Upper lobe of left lung (tissue), 6 donors: ENCODE measurements at places on chromosomes 7 and 10. TPM values are rescaled to one million over a fixed set of nuclear protein-coding genes. Genes with fewer than 3 reads are reported as not detected.
A peak's percentile ranks its signal among the peaks of the same experiment; 100 is the strongest.

DNA sequence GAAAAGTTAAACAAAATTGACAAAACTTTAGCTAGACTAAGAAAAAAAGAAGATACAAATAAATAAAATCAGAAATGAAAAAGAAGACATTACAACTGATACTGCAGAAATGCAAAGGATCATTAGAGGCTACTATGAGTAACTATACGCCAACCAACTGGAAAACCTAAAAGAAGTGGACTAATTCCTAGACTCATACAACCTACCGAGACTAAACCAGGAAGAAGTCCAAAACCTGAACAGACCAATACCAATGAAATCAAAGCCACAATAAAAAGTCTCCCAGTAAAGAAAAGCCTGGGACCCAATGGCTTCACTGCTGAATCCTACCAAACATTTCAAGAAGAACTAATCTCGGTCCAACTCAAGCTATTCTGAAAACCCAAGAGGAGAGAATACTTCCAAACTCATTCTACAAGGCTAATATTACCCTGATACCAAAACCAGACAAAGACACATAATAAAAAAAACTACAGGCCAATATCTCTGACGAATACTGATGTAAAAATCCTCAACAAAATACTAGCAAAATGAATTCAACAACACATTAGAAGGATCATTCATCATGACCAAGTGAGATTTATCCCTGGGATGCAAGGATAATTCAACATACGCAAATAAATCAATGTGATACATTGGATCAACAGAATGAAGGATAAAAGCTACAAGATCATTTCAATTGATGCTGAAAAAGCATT lies 20.3 kb downstream of the ELAPOR2 start:
- no peak for DNase-seq

DNA sequence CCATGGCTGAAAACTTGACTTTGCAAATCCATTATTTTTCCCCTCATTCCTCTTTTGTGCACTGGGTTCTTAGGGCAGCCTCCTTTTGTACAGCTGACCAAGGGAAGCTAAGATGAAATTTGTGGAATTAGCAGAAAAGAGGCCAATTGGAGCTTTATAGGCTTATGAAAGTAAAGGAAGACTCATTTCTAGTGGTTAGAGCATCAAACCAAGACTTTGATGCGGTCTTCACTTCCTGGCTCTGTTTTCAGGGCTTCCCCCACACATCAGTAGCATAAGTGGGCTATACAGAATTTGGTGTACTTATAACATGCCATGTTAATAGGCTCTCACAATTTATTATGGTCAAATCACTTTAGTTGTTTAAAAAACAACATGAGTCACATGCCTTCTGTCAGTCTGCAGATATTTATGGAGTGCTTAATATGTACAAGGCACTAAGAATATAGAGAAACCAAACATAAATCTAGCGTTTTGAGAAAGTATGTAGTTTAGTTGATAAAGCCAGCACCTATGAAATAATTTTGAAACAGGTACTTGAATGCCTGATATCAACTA lies 5.7 kb downstream of the AUTS2 start:
- no peak for DNase-seq

GRCh38 chr7:5139998-5140397 lies 50.0 kb upstream of the WIPI2 start:
- peak; percentile 23 for DNase-seq

GRCh38 chr7:34038816-34039470 lies 133.6 kb downstream of the BMPER start:
- peak; percentile 23 for DNase-seq

DNA sequence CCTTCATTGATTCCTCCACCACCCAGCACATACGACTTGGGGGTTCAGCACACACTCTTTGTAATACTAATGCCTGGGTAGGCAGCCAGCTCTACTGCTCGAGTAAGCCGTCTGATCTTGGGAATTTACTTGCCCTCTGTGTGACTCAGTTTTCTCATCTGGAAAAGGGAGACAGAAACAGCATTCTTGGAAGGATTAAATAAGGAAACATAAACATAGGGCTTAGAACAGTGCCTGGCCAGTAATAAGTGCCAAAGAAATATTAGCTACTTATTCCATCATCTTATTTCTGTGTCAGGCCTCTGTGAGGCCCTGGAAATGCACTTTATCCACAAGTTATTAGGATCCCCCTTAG lies 130.1 kb downstream of the TNS3 start:
- no peak for DNase-seq

DNA sequence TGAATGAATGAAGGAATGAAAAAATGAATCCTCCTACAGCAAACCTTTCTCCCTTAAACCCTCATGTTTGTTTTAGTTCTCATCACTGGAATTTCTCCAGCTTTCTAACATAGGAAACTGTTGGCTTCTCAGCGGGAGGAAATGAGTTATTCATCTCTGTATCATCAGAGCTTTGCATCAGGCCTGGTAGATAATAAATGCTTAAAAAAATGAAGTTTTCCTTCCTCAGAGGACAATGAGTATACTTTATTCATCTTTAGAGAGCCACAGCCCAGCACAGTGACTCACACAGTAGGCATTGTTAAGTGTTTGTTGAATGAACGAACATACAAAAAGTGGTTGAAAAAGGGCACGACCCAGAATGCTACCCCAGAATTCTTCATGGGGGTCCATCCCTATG lies 62.6 kb downstream of the COL13A1 start:
- DNase-seq = no peak

DNA sequence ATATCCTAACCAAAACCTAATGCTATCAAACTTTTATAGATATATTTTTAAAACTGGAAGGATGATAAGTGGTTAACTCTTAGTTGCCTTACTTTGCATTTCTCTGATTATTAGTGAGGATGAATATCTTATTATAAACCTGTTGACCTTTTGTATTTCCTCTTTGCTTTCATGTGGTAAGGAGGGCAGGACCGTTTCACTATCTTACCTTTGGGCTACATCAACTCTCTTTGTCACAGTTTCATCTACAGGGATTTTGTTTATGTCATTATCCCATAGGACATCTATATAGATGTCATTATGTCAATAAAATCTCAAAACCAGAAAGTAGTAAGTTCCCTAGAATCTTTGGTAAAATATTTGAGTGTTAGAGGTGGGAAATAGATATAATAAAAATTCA lies 219.3 kb downstream of the THSD7A start:
- no peak for DNase-seq

GRCh38 chr7:21690705-21691104 lies 147.9 kb downstream of the DNAH11 start:
- no peak for DNase-seq

DNA sequence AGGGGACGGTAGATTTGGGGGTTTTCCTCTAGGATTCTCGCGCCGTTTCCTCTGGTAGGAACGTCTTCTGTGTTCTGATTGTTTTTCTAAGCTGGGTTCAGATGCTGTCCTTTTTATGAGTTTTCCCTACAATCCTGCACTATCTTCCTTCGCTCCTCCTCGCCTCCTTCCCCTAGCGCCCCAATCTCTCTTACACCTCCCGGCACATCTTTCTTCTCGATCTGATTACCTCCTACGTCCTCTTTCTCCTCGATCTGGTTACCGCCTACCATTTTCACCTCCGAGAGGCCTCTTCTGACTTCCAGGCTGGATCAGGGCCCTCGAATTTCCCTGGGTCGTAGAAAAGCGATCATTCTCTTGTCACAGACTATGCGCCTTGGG lies 413 bp downstream of the BUD31 start:
- DNase-seq = no peak

DNA sequence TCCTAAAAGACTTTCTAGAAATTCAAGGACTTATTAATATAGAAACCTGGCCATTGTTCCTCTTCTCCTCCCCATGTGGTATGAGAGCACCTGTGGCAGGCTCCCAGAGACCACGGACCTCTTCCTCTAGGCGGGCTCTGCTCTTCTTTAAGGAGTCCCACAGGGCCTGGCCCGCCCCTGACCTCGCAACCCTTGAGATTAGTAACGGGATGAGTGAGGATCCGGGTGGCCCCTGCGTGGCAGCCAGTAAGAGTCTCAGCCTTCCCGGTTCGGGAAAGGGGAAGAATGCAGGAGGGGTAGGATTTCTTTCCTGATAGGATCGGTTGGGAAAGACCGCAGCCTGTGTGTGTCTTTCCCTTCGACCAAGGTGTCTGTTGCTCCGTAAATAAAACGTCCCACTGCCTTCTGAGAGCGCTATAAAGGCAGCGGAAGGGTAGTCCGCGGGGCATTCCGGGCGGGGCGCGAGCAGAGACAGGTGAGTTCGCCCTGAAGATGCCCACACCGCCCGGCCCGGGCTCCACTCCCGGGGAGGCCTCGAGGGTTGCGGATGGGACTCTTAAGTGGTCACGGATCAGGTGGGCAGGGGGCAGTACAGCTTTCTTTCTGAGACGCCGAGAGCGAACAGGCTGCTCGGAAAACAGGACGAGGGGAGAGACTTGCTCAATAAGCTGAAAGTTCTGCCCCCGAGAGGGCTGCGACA lies at the start of gene SLC26A4:
Gene SLC26A4 (plus strand): TSS at position 448 of the 700 bp plus-strand sequence. CDS start 814 bp downstream, outside the sequence.
- no peak for DNase-seq

GRCh38 chr10:74917481-74918077 lies 91.2 kb downstream of the KAT6B start:
- DNase-seq = no peak

- no peak for DNase-seq
Measured at GRCh38 chr10:50992356-50992901, 81.9 kb upstream of the PRKG1 start.

DNA sequence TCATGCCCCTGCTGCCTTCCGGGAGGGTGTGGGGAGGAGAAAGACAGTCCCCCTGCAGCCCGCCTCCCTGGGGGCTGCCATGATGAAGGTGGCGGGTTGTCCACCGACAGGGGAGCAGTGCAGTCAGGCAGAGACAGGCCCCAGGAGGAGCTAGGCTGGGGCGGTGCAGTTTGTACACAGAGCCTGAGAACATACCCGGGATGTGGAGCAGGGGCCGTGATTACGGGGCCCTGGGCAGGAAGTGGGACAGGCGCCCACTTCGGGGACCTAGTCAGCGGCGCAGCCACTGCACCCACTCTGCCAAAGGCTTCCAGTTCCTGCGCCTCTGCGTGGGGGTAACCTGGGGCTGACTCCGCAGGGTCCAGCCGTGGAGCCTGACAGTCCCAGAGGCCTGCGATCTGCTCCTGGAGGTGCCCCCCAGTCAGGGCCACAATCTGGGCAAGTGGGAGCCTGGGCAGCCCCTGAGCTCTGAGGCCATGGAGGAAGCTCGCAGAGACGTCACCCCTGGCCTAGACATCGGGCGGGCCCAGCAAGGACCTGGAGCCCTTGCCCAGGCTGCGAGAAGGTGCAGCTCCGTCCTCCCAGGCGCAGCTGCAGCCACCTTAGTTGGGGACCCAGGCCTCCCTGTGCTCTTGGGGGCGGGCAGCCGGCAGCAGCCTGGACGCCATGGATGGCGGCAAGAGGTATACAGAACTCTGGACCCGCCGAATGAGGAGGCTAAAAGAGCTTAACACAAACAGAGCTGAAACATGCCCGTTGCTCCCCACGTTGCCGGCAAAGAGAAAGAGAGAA lies 1356.8 kb downstream of the XPNPEP1 start:
- DNase-seq = peak; percentile 60

- DNase-seq = no peak
Measured at GRCh38 chr10:93254180-93254853, 180.6 kb downstream of the CYP26A1 start.

DNA sequence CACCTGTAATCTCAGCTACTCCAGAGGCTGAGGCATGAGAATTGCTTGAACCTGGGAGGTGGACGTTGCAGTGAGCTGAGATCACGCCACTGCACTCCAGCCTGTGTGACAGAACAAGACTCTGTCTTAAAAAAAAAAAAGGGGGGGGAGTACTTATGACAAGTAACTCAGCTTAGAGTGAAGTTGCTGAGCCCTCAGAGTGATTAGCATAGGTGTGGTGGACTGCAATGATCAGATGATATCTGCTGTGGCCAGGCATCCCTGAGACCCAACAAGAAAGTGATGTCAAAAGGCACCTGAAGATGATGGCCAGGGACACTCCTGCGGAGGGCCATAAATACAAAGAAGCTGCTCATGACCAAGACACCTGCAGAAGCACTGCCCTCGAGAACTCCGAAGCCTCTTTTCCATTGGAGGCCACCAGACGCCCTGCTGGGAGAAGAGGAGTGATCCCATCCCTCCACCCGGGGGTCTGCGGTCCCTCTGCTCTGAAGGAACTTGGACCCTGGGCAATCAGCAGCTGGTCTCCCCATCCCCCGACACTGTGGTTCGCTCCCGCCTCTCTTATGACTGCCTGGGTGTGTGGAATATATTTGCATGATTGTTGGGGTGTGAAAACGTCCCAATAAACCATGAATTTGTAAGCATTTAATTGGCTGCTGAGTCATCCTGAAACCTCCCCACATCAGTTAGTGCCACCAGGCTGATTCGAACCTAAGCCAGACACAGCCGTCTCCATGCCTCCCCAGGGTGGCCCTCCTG lies 46.0 kb downstream of the RASGEF1A start:
- no peak for DNase-seq

DNA sequence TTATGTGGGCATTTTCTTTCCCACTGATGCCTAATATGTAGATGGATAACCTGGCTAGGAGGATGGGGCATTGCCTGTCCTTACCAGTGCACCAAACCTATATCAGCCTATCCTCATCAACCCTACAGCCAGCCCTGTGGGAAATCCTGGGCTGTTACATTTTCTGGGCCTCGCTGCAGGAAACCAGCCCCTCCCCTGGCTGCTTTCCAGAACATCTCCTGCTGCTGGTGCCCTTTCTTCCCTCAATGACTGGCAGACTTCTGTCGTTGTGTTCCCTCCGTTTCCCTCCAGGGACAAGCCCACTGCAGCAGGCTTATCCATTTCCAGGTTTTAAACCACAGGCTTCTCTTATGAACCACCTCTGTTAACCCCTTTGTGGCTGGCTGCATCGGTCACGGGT lies 486.1 kb upstream of the COBL start:
- no peak for DNase-seq

GRCh38 chr7:16063716-16064675 lies 357.3 kb downstream of the CRPPA start:
- no peak for DNase-seq

PALD1 gene
- 14.8 TPM for total RNA-seq

HOXA4 gene
- total RNA-seq = 3.9 TPM

ADIRF gene
- total RNA-seq = 150 TPM

EDRF1 gene
- 47.1 TPM for total RNA-seq

FGFBP3 gene
- total RNA-seq = 1.5 TPM

DBF4 gene
- 7.0 TPM for total RNA-seq

LRRD1 gene
- total RNA-seq = not detected

CARD11 gene
- 2.8 TPM for total RNA-seq

HECW1 gene
- total RNA-seq = not detected

EGFR gene
- 66.3 TPM for total RNA-seq

UCMA gene
- not detected for total RNA-seq

HKDC1 gene
- 3.2 TPM for total RNA-seq

VPS50 gene
- total RNA-seq = 25.5 TPM
